ENCODE measurements at places on chromosomes 13 and 19.

- DNase-seq, result peak; percentile 49
Measured at GRCh38 chr13:98576963-98577835, at the start of gene STK24. Gene STK24 (minus strand): TSS chr13:98577107. CDS start chr13:98576786, 321 bp downstream.

- DNase-seq, result no peak
Measured at GRCh38 chr19:58546019-58546530, 2.2 kb downstream of the TRIM28 start.

- DNase-seq, result no peak
Measured at GRCh38 chr13:47480951-47481350, 520.1 kb downstream of the SUCLA2 start.

GRCh38 chr19:4014541-4015491, 7.3 kb downstream of the PIAS4 start:
- DNase-seq, result peak; percentile 19

DNA sequence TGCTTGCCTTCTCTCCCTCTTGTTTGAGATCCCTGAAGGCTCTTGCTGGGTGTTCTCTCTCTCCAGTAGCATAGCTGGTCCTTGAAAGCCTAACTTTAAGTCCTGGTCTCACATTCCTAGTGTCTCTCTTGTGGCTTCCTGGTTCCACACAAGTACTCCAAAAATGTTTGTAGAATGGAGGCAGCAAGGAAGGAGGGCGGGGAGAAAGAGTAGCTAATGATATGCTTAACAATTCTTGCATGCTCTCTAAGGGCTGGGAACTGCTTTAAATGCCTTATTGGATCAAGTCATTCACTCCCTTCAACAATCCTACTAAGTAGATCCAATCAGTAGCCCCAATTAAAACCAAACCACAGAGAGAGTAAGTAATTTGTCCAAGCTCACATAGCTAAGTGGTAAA, 357.3 kb downstream of the KLF5 start:
- no peak for DNase-seq

- peak; percentile 8 for DNase-seq
Measured at GRCh38 chr19:5001615-5002014, 32.7 kb downstream of the KDM4B start.

DNA sequence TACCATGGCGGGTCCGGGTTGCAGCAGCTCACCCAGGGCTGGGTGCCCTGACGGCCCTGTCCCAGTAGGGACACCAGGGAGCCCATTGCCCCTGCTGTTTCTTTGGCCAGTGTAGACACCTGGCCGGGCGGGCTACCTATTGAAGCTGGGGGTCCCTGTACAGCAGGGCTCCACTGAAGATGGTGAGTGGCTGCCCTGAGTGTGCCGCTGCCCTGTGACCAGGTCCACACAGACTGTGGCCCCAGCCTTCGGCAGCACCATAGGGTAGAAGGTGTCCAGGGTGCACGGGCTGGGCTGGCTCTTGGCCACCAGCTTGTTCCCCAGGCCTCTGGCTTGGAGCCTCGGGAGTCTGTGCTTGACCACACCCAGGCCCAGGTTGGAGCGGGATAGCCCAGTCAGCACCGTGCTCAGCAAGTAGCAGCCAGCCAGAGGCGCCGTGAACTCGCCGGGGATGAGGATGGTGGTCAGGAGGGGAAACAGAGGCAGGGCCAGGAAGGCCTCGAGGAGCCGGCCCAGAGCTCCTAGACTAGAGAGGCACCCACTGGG, 25.4 kb upstream of the NPAS1 start:
- DNase-seq, result no peak

DNA sequence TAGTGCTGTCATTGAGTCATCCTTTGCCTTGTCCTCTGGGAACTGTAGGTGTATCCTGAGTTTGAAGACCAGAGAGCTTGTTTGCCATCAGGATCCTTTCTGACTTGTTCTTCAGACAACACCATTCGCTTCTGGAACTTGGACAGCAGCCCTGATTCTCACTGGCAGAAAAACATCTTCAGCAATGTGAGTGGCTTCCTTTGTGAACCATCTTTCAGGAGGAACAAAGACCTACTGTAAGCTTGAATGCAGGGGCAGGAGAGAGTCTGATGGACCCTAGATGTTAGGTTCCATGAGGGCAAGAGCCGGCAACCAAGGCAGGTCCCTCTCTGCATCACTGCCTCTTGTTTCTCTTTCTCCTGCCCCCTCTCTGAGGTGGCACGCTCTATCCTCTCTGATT, 26.7 kb downstream of the WDR62 start:
- DNase-seq, result no peak

DNA sequence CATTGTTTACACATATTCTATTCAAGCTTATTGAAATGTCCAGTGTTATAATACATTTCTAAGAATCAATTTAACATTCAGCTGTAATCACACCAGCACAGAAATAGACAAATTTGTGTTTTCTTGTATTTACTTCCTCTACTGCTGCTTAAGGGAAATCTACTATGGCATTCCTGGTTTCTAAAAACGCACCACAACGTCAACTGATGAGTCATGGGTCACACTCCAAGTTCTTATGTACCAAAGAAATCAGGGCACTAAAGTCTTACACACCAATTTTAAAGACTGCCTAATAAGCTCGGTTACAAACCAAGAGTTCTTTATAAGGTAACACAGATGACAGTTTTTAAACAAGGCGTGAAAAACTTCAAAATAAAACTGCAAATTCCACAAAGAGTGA, 13.2 kb downstream of the LNX2 start:
- no peak for DNase-seq

DNA sequence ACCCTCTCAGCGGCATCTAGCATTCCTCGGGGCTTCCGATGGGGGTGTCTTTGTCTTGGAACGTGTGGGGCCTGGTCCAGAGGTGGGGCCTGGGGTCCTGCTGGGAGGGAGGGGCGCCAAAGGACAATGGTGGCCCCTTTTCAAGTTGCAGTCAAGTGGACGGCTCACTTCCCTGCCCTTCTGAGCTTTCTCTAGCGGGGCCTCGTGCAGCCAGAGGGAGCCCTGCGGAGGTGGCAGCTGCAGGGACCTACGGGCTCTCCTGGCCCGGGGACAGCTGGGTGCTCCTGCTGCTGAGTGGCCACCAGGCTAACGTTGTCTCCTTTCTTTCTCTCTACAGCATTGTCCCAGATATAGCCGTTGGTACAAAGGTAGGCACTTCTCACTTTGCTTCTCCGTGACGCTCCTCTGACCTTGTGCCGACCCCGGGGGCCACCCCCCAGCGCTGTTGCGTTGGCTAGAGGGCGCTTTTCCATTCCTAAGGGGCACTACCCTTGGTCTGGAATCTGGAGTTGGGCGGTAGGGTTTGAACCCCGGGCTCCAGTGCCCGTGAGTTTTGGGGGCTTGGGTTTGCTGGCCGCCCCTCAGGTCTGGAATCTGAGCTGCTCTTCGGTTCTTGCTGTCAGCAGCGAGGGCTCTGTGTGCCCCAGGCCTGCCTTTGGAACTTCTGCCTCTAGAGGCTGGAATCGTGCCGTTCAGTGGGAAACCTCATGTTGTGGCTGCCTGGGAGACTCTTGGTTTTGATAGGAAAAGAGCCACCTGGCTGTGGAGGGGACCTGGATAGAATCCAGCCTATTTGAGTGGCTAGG, 2.0 kb downstream of the PTBP1 start:
- DNase-seq, result no peak

GRCh38 chr19:32537580-32537979, 43.4 kb upstream of the PDCD5 start:
- DNase-seq, result no peak

DNA sequence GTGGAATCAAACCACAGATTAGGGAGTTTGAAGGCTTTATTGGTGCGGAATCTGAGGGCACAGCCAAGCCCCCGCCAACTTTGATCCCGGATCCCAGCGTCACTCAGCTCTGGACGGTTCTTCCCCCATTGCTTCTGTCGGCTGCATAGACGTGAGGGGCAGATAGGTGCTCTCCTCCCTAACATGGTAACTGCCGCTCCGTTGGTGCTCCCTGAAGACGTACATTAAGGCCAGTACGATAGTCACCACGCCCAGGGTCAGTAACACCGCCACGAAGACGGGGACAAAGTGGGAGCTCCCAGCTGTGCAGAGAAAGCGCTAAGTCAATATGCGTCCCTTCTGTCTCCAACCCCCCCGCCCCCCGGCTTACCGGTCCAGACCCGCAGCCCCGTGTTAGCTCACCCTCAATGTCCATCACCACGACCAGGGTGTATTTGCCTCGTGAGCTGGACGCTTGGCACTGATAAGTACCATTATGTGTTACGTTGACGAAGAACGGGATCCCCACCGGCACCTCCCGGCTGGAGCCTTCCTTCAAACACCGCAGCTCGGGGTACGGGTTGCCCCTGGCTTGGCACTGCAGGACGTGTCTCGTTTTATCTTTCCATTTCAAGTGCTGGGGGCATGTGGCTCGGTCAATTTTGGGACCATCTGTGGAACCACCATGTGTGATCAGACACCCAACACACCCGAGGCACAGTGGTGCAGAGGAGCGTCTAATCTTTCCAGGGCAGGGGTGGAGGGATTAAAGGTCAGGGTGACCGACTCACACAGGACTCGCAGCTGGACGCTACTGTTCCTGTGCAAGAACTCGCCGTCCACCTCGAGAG, 644 bp upstream of the RAVER1 start:
- DNase-seq, result no peak

GRCh38 chr19:14408491-14409145, 10.5 kb downstream of the DDX39A start:
- no peak for DNase-seq

DNA sequence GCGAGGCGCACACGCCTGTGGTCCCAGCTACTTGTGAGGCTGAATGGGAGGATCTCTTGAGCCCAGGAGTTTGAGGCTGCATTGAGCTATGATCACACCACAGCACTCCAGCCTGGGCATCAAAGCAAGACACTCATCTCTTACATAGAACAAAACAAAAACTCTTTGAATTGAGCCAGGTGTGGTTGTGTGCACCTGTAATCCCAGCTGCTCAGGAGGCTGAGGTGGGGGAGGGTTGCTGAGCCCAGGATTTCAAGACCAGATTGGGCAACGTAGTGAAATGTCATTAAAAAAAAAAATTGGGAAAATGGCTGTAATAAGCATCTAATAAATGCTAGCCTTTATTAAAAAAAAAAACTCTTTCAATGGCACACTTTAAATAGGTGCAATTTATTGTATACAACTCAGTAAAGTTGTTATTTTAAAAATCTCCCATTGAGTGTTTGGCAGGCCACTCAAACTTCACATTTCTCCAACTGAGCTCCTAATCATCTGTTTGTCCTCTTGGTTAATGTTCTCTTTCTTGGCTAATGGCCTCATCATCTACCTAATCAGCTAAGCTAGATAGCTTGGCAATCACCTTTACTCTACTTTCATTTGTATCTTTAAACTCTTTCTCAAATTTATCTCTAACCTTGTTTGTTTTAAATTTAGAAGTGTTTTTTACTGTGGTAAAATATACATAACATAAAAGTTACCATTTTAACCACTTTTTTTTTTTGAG, 28.1 kb upstream of the HMGB1 start:
- DNase-seq, result no peak

GRCh38 chr13:35159041-35159440, 217.0 kb downstream of the NBEA start:
- no peak for DNase-seq

DNA sequence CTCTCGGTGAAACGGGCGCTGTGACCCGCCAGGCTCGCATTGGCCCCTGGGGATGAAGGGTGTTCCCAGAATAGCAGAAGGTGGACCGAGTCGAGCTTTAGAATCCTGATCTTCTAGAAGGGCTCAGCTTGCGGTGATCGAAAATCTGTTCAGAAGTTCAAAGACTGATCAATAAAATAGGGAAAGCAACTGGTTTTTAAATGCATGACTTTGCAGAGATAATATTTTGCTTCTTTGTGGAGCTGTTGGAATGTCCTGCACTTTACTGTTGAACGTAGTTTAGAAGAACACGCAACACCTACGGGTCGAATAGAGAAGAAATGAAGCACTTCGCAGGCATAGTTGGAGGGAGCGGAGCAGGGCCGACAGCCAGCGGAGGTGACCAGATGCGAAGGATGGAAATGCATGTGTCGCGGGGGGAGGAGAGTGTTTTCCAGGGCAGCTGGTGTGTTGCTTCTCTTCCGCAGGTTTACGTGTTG, 766 bp downstream of the CEBPG start:
- no peak for DNase-seq

DNA sequence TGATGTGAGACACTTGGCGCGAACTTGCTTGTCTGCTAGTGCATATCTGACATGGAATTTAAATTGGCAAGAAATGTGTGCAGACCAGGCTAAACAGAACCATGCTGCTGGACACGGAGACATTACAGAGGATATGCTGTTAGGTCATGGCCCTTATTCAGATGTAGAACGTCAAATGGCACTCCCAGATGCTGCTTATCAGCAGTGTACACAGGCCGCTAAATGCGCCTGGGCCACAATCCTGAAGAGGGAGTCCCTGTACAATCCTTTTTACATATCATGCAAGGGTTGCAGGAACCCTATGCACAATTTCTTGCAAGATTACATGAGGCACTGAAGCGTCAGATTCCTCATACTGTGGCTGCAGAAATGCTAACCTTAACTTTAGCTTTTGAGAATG, 9.3 kb downstream of the ZNF350 start:
- DNase-seq, result no peak

- peak; percentile 95 for DNase-seq
Measured at GRCh38 chr19:8513687-8514504, at the start of gene ZNF414. Gene ZNF414 (minus strand): TSS chr19:8514167. CDS start chr19:8514046, 121 bp downstream.

GRCh38 chr13:85601526-85601925, 197.7 kb downstream of the SLITRK6 start:
- no peak for DNase-seq

- DNase-seq, result no peak
Measured at GRCh38 chr13:90414691-90415596, 932.5 kb upstream of the MIR17HG start.

DNA sequence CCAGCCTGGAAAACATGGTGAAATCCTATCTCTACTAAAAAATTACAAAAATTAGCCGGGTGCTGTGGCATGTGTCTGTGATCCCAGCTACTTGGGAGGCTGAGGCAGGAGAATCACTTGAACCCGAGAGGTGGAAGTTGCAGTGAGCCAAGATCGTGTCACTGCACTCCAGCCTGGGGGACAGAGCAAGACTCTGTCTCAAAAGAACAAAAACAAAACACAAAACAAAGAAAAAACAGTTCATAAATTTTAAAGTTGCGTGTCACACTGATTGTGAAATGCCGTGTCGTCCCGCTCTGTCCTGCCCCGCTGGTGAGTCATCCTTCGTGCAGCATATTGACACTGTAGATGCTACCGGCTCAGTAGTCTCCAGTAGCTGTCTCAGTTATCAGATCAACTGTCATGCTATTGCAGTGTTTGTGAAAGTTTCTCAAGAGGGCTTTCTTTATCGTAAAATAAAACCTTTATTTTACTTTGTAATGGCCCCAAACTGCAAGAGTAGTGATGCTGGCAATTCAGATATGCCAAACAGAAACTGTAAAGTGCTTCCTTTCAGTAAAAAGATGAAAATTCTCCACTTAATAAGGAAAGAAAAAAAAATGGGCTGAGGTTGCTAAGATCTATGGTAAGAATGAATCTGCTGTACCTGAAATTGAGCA, 36.4 kb upstream of the IGFL1 start:
- DNase-seq, result no peak

DNA sequence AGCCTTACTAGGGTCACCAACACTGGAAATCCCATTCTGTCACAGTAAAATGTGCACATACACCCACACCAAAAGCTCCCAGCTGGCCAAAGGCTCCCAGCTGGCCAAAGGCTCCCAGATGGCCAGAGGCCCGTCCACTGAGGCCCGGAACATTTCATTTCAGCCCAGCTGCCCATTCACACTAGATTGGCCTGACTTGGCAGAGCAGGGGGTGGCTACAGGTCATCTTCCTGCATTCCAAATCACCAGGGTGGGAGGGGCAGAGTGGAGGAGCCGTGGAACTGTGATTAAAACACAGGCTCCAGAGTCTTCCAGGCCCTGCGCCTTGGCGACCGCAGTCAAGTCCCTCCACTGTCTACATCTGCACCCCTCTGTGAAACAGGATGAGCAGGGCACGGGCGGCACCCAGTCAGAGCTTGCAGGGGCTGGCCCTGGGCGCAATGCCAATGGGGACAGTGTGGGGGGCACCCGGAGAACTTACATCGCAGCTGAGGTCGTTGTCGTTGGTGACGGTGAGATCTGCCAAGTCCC, 10.1 kb upstream of the PRKD2 start:
- no peak for DNase-seq
